Kidney capillary endothelial cell (primary cell): ENCODE measurements at places on chromosomes 11 and 22.

DNA sequence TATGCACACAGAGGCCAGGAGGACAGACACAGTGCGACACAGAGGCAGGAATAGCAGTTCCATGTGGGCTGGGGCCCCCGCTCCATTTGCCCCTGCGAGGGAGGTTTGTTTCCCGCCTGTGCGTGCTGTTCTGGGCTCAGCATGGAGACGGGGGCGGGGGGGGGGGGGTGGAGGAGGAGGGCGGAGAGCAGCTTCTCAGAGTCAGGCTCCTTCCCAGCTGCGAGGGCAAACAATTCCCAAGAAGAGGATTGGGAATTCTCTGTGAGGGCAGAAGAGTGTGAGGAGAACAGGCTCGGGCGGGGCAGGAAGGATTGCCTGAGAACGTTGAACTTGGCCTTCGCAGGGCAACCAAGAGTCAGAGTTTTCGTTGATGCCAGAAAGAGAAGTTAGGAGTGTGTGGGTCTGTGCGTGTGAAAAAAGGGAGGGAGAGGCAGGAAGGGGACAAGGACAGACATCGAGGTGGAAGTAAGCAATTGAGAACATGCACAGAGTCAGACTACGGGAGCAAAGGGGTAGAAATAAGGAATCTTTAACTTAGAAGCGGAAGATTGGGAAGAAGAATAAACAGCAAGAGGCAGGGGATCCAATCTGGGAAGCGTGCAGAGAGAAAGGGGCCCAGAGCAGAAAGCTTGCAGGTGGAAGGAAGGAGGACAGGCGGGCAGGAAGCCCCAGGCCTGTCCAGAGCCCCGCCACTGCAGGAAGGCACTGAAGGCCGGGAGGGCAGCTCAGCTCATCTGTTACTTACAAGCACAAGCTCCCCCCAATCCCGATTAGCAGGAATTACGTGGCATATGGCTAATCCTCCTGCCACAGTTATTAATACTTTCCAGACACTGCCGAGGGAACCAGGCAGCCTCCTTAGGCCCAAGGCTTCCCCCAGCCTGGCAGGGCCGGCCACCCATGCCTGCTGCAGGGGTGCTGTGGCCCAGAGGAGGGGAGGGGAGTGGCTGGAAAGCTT is 15.6 kb upstream of the JAM3 start:
- no peak for DNase-seq

GRCh38 chr11:74434528-74434927 is 32.8 kb downstream of the KCNE3 start:
- DNase-seq = no peak

- DNase-seq = no peak
These were observed 51.8 kb downstream of the C11orf96 start for GRCh38 chr11:43994196-43994595.

GRCh38 chr22:41377846-41378245 is 3.9 kb upstream of the TEF start:
- no peak for DNase-seq

- DNase-seq = no peak
These were observed 28.4 kb upstream of the HMOX1 start for GRCh38 chr22:35352214-35353111.

GRCh38 chr11:92685049-92685448 is 284.4 kb upstream of the MTNR1B start:
- no peak for DNase-seq

GRCh38 chr11:35304386-35304775 is 115.0 kb downstream of the SLC1A2 start:
- DNase-seq = no peak

DNA sequence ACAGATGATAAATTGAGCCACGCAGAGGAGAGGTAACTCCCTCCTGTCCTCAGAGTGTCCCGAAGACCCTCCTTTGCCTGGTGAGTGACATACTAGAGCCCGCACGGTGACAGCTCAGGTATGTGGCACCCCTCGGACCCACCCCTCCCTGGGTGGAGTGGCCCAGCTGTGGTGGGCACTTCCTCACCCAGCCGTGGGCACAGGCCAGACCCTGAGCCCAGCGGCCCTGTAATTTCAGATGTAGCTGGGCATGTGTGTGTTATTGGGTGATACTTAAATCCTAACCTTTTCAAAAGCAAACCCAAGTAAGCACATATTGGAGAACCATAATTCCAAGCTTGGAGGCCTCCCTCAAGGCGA is 93.2 kb downstream of the WNT7B start:
- DNase-seq = no peak

DNA sequence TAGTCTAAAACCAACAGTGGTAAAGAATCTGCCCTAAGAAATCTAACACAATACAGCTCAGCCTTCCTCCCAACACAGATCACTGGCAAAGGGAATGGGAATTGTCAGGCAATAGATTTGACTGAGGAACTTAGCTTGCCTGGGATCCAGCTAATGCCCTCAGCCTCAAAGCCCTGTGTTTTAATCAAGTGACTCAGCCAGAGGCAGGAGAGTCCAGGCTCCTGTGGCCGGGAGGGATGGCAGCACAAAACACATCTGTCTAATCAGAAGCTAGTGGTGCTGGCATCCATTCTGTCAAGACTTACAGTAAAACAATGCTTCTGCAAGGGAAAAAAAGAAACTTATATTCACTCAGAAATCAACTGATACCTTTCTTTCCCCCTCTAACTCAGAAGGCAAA is 5.6 kb downstream of the SYTL2 start:
- DNase-seq = no peak

DNA sequence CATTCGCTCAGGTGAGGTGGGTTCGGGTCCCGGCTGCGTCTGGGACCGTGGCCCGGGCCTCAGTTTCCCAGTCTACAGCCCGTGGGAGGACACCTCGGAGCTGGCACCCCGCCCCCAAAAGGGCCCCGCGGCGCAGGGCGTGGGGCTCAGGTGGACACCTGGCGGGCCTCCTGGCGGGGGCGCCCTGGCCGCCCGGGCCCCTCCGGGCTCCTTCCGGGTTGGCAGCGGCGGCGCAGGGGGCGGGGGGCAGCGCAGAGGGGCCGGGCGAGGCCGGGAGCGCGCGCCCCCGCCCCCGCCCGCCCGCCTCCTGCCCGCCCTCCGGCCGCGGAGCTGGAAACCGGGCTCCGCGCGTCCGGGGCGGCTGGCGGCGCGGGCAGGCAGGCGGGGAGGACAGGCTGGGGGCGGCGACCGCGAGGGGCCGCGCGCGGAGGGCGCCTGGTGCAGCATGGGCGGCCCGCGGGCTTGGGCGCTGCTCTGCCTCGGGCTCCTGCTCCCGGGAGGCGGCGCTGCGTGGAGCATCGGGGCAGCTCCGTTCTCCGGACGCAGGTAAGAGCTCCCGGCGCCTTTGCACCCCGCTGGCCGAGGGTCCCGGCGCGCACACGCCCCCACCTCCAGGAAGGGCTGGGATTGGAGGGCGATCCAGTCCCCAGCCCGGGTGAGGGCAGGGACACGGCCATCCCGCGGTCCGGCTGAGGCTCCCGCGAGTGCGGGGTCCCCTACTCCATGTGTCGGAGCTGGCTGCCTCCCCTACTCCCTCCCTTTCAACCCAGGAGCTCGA is at the start of gene EMID1:
TSS of gene EMID1 (plus strand) at position 303 of the 778 bp plus-strand sequence. CDS start at position 446, 143 bp downstream.
- no peak for DNase-seq

DNA sequence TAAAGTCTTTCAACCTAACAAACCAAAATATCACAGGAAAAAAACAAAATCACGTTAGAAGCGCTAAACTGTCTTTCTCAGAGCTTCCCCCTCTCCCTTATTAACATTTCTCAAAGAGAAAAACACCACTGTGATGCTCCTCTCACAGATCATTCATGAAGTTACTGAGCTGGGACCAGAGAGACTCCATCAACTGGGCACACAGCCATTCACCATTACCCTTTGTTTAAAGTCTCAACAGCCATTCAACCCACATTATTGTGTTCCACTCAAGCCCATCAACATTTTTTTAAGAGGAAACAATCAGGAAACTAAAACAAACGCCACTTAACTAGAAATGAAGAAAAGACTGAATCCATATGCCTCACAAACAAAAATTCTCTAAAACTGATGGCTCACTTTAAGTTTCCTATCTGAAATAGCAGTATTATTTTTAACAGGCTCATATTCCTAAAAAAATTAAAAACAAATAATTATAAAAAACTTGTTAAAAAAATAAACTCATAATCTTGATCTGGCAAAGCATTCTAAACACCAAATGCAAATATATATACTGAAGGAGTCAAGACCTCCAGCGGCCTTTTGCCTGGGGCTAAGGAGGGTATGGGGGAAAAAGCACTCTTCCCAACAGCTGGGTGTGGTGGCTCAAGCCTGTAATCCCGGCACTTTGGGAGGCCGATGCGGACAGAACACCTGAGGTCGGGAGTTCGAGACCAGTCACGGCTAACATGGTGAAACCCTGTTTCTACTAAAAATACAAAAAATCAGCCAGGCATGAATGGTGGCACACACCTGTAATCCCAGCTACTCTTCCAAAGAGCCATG is 14.0 kb downstream of the CELF1 start:
- DNase-seq = no peak

DNA sequence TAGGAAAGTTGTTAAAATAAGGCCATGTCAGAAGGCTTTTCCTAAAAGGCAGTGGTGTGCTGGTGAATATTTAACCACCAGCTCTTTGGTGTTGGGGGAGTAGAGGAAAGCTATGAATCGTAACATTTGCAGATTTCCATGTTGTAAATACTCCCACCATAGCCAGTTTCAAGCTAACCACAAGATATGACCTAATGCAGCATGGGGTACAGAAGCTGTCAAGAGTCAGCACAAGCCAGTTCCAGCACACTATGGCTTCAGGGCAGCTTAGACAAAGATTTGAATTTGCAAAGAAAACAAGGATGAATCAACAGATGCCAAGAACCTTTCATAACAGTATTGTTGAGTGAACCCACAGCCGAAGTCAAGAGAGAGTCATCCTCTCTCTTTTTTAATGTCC is 40.0 kb downstream of the COMMD9 start:
- DNase-seq = no peak

DNA sequence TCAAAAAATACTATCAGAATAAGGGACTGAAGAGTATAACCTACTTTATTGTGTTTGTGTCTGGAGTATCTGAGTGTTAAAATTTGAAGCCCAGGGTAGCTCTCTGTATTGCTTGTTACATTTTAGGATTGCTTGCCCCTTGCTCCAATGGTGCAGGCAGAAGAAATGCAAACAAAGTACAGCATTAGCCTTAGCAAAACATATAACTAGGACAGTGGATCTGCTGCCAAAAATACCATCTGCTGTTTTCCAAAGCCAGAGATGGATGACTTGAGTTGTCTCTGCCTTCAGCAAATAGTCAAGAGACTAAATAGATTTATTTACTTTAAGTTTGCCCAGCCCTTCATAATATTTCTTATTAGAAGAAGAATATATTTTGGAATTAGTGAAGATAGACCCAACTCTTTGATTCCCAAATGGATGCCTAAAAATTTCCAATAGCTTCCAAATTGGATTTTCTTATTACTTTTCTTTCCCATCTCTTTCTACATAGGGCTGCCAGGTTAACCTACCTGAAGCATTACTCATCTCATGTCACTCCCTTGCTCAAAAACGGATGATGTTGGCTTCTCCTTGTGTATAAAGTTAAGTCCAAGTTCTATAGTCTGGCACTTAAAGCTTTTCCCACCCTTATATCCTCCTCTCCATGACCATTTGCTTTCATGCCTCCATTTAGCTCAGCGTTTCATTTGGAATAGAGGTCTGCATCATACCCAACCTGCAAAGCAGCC is 66.3 kb downstream of the LDLRAD3 start:
- DNase-seq = no peak

- DNase-seq = no peak
These were observed 9.4 kb upstream of the FBLN1 start for GRCh38 chr22:45493286-45493771.

- no peak for DNase-seq
These were observed 4.4 kb downstream of the TSPO start for GRCh38 chr22:43155789-43156188.

- DNase-seq = no peak
These were observed 337.4 kb downstream of the CADM1 start for GRCh38 chr11:115166820-115167219.

DNA sequence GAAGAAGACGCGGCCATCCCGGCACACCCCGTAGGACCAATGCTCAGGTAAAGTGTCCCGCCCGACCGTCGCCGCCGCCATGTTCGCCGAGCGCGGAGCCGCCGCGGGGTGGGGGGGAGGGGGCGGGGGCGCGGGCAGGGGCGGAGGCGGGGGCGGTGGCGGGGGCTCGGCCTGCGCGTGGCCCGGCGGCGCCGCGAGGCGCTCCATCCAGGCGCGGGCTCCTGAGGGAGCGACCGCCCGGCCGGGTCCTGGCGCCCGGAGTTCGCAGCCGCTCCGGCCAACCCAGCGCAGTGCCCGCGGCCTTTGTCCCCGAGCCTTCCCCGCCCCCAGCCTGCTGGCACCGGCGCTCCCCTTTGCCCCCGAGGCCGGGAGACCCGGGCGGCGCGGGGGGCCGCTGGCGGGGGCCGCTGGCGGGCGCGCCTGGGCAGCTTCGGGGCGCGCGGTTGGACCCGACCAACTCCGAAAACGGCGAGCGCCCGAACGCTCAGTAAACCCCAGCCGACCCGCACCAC is at the start of gene PLEKHA7:
TSS of gene PLEKHA7 (minus strand) at position 94 of the 512 bp plus-strand sequence. CDS start at position 81, 13 bp downstream.
- no peak for DNase-seq

DNA sequence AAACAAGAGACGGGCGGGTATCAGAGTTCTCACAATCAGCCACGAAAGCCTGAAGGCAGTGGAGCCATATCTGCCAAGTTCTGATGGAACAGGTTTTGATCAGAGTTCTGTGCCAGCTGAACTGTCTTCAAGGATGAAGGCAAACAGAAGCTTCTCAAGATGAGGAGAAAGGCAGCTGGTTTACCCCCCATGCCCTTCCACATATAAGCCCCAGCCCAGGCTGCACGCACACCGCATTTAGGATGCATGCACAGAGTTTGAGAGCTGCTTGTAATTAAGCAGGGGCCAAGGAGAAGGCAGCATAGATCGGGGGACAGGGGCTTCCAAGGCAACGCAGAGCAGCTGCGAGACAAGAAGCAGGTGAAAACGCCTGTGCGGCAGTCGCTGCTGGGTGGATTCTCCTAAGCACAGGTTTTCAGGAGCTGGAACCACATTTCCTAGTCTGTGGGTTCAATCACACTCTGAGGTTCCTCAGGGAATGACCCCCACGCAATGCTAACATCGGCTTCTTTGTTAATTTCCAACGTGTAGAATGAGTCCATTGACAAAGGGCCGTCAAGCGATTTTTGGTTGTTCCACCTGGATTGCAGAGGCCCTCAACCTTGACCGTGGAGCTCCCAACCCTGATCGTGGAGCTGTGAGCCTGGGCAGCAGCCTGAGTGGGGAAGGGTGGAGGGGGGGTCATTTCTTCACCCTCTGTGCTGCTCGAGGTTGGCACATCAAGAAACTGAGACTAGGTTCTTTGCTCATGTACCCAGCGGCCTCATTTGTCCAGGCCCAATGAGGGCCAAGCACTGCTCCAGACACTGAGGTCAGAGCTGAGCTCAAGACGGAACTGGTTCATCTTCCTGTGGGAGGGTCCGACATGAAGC is 81.7 kb upstream of the SHISAL1 start:
- no peak for DNase-seq
